ENCODE measurements at places on chromosomes 4 and X.

GRCh38 chrX:140501940-140502468 lies 2.9 kb downstream of the SOX3 start:
- DNase-seq = no peak

GRCh38 chr4:176805155-176805554 lies 12.4 kb upstream of the VEGFC start:
- no peak for DNase-seq

- DNase-seq = no peak
These were observed 375.6 kb upstream of the EPHA5 start for GRCh38 chr4:66045913-66046312.

GRCh38 chr4:39518484-39518883 lies 8.8 kb downstream of the UGDH start:
- no peak for DNase-seq

- DNase-seq = no peak
These were observed 179.9 kb downstream of the NHS start for GRCh38 chrX:17554914-17555313.

DNA sequence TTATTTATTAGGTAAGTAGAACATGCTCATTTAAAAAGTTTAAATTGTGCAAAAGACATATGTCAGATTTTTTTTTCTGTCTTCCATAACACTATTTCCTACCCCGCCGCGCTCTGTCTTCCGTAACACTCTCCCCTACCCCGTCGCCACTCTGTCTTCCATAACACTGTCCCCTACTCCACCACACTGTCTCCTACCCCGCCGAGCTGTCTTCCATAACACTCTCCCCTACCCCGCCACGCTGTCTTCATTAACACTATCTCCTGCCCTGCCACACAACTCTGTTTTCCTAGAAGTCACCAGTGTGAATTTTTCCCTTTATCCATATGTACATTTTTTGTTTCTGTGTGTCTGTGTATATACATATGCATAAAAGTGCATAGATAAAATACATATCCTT lies 4.4 kb downstream of the MSMO1 start:
- DNase-seq = no peak

GRCh38 chr4:122383341-122383740 lies 4.5 kb downstream of the ADAD1 start:
- no peak for DNase-seq

DNA sequence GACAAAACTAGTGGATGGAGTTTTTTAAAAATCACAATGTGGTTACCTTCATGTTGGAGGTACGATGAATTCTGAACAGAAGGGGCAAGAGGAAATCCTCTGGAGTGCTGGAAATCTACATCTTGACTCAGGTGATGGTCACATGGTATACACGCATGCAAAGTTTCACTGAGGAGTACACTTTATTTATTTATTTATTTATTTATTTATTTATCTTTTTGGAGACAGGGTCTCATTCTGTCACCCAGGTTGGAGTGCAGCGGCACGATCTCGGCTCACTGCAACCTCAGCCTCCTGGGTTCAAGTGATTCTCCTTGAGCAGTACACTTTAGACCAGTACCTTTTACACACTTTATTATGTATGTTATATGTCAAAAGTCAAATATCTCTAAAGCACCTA lies 645.7 kb upstream of the DIPK2B start:
- DNase-seq = no peak

DNA sequence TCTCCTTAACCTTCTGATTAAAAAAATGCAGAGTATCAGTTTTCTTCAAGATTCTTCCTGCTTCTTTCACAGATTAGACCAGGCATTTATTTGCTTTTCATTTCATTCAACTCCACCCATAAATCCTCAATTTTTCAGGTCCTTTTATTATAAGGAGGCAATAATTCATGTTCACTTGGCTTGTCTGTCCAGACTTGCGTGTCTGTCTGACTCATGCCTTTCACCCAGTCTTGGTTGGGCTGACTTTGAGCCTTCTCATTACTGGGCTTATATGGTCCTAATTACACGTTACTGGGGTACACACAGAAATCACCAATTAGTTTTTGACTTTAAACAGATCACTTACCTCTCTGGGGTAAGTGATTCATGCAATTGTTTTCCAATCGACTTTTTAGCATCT lies 48.8 kb upstream of the GALNT7 start:
- no peak for DNase-seq

DNA sequence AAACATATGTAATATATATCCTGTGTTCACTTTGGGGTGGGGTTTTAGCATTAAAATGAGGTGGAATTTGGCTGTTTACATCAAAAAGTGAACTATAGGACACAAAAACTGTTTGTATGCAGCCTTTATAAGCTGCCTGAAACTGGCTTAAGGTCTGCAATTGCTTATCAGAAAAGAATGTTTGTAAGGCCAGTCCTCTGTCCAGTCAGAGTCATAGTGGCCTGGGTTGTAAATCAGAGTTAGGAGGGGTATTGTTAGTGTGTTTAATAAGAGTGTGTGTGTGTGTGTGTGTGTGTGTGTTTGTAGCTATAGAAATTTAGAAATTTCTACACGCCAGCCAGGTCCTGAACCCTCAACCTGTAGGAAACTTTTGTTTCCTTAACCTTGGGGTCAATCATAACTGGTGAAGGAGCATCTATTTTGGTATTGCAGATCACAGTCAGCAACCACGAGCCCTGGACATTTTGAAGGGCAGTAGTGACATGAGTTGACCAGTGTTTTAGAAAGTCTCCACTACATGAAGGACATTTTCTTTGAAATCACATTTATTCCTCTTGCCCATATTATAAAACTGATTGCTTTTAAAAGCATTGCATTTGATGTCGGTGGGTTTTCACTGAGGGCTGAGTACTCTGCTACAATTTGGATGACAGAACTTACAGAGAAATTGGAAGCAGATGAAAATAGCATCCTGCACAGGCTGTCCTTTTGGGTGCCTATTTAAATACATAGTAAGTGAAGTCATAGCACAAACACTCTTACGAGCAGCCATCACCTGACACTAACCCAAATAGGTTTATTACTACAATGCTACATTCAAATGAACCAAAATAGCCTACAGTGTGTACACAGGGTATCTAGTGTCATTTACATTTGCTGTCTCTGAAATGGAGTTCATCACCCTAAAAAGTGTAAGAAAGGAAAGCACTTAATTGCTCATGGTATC lies 11.2 kb upstream of the TMEM154 start:
- no peak for DNase-seq

DNA sequence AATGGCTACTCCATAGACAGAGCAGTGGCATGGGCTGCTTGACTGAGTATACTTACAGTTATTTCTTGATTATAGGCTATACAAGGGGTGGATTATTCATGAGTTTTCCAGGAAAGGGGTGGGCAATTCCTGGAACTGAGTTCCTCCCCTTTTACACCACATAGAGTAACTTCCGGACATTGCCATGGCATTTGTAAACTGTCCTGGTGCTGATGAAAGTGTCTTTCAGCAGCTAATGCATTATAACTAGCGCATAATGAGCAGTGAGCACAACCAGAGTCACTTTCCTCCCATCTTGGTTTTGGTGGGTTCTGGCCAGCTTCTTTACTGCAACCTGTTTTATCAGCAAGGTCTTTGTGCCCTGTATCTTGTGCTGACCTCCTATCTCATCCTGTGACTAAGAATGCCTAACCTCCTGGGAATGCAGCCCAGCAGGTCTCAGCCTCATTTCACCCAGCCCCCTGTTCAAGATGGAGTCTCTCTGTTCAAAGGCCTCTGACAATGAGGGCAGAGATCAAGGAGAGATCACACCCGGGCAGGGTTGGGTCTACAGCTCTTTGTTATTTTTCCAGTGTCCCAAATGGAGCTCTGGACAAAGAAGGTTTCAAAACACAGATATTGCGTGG lies 468.4 kb upstream of the PRKX start:
- DNase-seq = no peak

DNA sequence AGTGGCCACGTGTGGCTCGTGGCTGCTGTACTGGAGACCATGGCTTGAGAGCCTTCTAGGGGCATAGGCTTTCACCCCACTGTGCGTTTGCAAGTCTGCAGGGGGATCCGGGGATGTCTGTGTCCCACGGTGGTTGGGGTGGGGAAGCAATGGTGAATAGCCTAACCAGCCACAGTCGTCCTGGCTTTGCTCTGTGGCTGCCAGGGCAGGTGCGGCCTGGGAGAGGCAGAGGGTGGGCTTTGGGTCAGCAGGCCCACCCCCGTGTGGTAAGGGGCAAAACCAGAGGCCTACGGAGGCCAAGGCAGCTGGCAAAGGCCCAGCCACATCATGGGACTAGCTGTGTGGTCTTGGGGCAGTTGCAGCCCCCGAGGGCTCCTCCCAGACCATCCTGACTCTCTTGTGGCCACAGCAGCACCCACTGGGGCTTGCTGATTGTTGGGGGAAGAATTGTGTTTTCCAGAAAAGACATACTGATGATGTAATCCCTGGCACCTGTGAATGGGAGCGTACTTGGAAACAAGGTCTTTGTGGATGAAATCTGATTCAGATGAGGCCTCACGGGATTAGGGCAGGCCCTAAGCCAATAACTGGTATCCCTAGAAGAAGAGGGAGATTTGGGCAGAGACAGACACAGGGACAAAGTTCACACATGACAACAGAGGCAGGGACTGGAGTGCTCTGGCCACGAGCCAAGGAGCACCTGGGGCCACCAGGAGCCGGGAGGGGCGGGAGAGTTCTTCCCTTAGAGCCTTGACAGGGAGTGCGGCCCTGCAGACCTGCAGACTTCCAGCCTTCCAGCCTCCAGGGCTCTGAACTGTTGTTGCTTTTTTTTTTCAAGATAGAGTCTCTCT lies 2.9 kb downstream of the CPZ start:
- DNase-seq = no peak

GRCh38 chrX:46912098-46912602 lies at the start of gene JADE3:
Gene JADE3, plus strand, starts transcription at chrX:46912421. Its CDS starts 72,474 bp downstream, at chrX:46984895.
- peak; percentile 54 for DNase-seq

DNA sequence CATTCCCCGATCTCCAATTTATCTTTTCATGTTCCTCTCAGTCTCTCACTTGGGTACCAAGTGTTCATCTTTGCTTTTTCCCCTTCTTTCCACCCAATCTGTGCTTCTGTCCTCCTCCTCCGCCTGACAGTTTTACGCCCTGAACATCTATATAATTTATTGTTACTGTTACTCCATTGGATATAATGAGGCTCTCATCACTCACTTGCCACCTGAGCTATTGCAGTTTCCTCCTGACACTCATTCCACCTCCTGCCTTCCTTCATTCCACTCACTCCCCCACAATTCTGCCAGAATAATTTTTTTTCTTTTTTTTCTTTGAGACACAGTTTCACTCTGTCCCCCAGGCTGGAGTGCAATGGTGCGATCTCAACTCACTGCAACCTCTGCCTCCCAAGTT lies 77.6 kb upstream of the SORBS2 start:
- no peak for DNase-seq

DNA sequence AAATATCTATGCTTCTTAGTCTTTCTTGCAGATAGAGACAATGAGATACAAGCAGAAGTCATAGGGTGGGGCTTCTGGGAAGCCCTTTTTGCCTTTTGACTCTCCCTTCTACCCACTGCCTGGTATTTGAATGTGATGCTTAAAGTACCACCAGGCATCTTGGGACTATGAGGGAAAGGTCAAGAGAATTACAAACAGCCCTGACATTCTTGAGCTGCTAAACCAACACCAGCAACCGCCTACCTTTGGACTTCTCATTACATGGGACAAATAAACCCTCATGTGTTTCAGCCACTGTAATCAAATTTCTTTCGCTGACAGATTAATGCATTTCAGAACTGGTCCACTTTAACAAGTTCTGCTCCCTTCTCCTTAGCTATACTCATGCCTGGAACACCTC lies 112.8 kb downstream of the LUZP4 start:
- no peak for DNase-seq

DNA sequence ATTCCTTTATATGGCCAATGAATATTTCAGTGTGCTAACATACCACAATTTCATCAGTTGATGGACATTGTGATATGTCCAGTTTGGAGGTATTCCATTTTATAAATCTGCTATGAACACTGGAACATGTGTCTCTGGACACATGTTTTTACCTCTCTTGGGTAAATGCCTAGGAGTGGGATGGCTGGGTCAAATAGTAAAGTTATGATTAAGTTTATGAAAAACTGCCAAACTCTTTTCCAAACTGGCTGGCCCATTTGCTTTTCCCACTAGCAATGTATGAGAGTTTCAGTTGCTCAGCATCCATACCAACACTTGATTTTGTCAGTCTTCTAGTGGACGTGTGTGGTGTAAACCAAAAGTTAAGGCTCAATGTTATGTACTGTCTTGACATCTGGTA lies 40.5 kb downstream of the CEP44 start:
- no peak for DNase-seq

DNA sequence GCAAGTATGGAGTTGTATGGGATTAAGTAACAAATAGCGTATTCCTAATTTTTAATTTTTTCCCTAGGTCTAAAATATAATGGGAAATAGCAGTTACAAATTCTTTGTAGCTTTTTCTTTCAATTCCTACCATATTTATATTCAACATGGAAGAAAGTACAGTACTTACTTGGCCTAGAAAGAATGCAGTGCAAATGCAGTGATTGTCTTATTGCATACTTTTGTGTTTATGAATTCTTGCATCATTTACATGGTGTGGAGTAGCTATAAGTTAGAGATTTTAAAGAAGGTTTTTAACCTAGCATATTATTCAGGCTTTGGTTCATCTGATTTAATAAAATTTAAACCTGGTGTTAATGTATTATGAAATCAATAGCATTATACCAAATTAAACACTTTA lies 263.3 kb downstream of the BMPR1B start:
- DNase-seq = no peak

- no peak for DNase-seq
These were observed 7.9 kb downstream of the CXCL6 start for GRCh38 chr4:73844345-73844744.

DNA sequence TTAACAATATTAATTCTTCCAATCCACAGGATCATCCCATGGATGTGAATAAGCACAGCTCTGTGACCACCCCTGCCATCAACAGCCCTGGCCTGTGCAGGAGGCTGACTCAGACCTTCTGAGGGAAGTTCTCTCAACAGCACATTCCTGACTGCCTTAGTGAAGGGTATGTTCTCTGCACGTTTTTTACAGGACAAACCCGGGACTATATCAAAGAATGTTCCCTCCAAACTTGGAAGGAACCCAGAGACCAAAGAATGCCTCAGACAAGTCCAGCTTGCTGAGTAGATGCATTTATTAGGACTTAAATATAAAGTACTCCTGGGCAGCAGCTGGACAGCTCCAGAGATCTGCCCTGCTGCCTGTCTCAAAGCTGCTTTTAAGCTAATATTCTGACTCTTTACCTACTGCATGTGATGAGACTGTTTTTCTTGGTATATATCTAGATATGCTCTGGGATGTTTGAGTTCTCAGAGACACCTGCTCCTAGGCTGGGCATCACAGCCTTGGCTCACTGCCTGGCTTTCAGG lies 1127.8 kb upstream of the PRKX start:
- DNase-seq = no peak

DNA sequence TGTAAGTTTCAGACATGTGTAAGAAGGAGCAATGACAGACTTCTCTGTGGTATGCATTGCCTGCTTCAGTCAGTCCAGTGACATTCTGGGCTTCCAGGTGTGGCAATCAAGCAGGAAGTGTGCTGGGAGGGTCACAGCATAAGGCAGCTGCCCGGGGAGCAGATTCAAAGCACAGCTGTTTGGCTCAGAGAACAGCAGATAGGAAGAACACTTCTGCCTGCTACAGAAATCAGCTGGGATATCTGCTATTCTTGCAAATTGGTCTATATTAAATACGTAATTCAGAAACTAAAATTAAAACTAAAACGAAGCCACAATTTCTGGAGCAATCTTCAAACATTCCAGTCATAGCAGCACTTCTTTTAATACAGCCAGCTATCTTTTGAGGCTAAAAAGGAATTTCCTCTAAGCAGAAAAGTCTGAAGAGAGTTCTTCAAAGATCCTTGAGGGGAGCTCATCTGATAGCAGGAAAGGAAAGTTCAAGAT lies 47.5 kb upstream of the GALNT7 start:
- no peak for DNase-seq

GRCh38 chr4:34280131-34280530 lies 1964.2 kb downstream of the ARAP2 start:
- no peak for DNase-seq

All from progenitor cell of endocrine pancreas (in vitro differentiated cells).